Hematopoietic multipotent progenitor cell treated with erythropoietin and hydrocortisone succinate and interleukin-3 and kit ligand, for 15 days (in vitro differentiated cells): ENCODE measurements at places on chromosomes 11 and 22.

DNA sequence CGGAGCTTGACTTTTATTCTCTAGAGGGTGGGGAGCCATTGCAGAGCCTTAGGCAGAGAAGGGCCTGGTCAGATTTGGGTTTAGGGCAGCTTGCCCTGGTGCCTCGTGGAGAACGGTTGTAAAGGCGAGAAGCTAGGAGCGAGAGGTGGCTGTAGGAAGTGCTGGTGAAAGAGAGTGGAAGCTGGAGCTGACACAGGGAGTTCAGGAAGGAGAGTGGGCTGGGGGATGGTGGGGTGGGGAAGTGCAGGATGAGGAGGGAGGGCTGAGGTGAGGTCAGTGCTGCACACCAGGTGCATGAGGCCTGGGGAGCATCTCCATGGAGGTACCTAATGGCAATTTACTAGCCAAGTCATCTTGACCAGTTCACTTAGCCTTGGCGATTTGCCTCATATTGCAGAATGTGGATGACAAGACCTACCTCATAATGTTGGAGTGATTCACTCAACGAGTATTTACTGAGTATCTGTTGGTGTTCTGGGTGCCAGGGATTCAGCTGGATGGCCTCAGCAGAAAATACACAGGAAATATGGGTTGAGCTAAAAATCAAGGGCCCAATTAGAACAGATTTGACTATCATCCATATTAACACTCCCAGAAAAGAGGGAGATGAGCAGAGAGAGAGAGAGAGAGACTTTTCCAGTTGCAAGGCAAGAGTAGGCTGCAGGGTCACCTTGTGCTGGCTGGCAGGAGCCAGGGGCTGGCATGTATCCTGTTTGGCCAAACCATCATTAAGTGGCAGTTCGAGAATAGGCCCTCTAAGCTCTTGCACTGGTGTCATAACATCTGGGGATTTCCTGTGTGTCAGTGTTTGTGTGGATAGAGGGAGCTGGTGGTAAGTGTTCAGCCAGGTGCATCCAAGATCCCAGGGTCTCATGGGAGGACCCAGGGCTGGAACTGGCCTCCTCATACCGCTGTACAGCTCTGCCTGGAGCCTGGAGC lies 44.4 kb upstream of the CLDN5 start:
- no peak for DNase-seq

- no peak for DNase-seq
Observed at GRCh38 chr11:109349276-109350080, 72.5 kb upstream of the C11orf87 start.

GRCh38 chr22:50209893-50210292 lies 9.1 kb downstream of the SELENOO start:
- peak; percentile 70 for DNase-seq

- peak; percentile 53 for DNase-seq
Observed at GRCh38 chr11:65663639-65664200, 1.0 kb upstream of the RELA start.

DNA sequence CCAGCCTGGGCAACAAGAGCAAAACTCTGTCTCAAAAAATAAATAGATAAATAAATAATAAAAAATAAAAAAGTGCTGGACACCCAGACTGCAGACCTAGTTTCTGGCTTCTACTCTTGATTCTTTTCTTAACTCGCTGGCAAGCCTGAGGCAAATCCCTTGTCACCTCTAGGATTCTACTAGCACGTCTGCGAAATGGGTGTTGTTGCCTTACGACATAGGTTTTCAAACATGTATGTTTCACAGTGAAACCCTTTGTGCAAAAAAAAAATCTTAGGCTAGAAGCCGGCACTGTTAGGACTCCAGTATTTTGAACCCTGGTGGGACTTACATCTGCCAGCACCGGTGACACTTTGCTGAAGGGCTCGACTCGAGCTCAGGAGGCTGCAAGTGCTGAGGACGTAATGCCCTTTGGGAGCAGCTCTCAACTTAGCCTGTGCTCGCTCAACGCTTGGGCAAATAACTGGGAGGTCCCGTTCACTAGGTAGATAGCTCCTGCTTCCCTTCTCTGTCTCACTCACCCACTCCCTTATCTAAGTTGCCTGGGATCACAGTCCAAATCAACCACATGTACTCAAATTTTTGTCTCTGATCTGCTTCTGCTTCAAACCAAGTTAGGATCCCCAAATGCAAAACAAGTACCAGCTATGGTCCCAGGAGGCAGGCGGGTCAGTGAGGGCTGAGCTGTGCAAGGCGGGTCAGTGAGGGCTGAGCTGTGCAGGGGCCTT lies 34.7 kb upstream of the MYH9 start:
- no peak for DNase-seq

DNA sequence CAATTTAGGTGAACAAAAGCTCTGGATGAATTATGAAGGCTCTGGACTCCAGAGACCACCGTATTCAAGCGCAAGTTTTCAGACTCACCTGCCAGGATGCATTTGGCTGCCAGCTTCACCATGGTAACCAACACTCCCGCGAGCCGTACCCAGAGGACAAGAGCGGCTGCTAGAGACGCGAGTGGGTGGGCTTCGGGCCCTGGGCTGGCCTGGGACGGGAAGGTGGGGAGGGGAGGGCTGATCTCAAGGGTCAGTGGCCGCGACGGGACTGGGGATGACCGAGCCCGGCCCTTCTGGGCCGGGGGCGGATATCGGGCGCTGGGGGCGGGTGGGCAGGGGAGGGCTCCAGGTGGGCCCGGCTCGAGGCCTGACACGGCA lies 344 bp downstream of the IFT27 start:
- no peak for DNase-seq

DNA sequence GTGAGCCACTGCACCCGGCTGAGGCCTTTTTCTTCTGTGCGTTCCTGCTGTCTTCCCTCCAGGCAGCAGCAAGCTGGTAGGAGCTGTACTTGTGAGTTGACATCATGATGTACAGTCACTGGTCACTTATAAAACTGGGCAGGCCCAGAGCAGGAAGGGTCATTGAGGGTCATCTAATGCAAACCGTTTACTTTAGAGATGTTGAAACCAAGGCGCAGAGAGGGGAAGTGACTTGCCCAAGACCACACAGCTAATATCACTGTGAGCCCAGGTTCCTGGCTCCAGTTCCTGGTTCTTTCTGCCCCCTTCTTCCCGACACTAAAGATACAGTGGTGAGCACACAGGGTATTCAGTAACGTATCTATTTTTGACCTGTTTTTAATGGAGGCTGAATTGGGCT lies 27.3 kb downstream of the PTPRJ start:
- no peak for DNase-seq

GRCh38 chr11:2387266-2387987 lies 10.3 kb downstream of the CD81 start:
- DNase-seq = no peak

DNA sequence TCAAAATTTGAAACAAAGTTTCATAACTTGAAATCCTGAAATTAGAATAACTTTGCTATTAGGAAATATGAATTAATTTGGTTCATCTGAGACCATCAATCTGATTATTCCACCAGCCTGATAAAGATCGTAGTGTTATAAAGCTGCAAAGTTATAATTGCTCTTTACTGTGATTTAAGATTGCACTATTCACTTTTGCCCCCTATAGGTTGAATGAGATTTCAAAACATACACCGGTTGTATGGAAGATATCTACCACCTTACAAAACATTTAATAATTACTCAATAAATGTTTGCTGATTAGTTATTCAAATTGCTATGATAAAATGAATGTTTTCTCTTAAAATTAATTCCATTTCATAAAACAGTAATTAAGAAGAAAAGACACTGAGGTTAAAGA lies 26.1 kb downstream of the APIP start:
- no peak for DNase-seq

- no peak for DNase-seq
Observed at GRCh38 chr11:36417154-36417553, 92.9 kb downstream of the TRAF6 start.

DNA sequence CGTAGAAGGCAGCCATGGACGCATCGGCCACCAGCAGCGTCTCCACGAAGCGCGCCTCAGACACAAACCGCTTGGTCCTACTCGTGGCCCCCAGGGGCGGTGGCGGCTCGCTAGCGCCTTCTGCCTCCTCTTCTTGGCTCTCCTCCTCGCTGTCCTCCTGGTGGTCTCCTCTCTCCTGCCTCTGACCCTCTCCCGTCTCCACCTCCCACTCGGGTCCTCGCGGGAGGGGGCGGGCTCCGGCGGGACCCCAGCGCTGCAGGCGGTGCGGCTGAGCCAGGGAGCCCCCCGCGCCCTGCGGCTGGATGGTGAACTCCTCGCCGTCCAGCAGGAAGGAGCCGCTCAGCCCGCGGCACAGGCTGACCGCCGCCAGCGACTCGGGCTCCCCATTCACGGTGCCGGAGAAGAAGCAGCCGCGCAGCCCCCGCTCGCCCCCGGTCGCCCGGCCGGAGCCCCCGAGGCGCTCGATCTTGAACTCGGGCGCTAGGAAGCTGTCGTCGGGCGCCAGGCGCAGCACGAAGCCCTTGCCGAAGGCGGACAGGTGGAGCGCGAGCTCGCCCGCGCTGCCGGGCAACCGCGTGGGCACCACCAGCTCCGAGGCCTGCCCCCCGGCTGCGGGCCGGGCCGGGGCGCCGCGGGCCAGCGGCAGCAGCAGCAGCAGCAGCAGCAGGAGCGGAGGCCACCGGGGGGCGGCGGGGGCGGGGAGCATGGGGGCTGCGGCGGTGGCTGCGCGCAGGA lies 661 bp downstream of the ADAMTS8 start:
- DNase-seq = no peak

- DNase-seq = no peak
Observed at GRCh38 chr11:8749202-8749601, 66.6 kb downstream of the RPL27A start.

DNA sequence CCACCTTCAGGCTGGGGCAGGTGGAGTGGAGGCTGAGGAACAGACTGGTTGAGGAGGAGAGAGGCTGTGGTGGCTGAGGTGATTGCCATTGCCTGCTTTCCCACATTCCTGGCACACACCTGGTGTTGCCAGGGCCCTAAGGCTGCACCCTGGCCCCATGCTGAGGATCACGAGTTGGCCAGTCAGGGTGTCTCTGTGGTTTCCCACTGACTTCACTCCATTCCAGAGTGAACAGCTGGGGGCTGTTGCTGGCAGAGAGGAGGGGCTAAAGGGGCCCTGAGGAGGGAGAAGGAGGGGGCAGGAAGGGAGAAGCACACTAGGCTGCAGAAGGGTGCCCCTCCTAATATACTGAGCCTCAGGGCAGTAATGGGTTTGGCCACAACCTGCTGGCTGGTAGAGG lies 1.8 kb downstream of the TMEM86A start:
- DNase-seq = no peak

DNA sequence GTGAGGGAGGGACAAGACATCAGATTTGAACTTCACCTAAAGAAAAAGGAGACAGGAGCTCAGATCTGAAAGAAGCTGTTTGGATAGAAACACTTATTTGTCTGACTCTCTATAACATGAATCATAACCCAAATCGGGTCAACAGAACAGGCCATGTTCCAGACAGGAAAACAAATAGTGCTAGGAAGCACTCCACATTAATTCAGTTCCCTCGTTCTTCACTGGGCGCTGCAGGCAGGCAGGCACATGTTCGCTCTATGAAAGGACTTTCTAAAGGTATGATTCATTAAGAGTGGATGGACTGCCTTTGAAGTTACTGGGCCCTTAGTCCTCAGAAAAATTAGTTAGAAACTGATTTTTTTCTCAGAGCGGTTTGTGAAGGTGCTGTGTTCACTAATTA lies 137.5 kb upstream of the TRPC6 start:
- no peak for DNase-seq

GRCh38 chr11:130674686-130675308 lies 226.4 kb downstream of the ADAMTS15 start:
- no peak for DNase-seq

GRCh38 chr11:119791701-119792151 lies 62.7 kb upstream of the NECTIN1 start:
- no peak for DNase-seq

DNA sequence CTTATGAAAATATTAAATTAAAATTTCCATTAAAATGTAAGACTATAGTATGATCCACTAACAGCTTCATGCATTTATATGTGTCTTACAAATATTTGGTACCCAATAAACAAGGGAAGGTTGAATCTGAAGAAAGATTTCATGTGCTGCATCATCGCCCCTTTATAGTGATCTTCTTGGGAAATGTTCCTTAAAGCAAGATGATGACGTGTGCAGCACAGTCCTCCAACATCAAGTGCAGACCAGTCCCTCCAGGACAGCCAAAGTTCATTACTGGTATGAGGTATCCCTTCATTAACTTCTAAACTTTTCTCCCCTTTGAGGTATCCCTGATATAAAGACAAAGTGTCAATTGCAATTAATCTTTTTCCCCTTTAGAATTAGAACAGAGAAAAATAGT lies 567.0 kb downstream of the METTL15 start:
- DNase-seq = no peak

DNA sequence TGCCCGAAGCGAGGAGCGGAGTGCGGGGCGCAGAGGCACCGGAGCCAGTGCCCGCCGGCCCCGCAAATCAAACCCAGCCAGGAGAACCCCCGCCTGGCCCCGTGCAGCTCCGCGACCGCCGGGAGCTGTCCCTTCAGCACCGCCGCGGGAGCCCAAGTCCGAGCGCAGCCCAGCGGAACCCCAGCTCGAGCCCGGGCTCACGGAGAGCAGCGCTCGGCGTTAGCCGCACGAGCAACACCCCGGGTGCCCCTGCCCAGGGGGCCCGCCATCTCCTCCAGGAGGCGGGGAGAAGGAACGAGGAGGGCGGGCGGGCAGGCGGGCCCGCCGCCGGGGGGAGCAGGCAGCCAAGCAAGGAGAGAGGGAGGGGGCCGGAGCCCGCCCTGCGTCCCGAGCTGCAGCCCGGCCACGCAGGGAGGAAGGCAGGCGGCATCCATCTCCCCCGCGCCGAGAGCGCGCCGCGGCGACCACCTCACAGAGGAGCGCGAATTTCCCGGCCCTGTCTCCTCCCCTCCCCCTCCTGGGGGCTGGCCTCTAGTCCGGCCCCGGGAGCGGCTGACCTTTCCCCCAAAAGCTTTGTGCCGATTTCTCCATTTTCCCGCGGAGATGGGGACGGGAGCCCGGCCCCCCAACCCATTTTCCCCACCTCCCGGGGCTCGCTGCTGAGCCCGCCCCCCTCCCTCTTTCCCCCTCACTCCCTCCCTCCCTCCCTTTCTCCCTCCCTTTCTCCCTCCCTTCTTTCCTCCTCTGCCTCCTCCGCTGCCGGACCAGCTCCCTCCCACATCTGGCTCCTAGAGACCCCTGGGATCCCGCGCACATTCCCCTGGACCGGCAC lies 621 bp downstream of the KCNC1 start:
- no peak for DNase-seq

DNA sequence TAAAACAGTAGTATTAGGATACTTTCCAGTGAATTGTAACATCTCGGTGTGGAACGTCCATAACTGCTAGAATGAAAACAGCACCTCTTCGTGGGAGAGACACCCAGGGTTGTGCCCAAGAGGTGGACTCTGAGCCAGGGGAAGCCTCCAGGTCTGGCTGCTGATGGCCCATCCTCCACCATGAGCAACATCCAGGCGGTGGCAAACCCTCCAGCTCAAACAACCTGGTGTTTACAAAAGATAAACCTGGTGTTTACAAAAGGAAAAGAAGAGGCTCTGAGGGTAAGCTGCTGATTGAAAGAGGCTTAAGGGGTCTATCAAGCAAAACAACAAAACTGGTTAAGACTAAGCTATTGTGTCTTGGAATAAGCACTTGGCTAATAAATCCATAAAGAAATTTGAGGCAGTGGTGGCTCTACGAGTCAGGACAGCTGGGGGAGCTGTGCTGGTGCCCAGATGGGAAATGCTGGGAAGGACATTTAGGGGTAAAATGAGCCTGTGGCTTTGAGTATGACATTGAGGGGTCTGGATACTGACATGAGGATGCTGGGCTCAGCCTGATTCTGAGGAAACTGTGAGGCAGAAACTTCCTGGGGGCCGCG lies 909.0 kb downstream of the BRD1 start:
- no peak for DNase-seq
